Smooth muscle cell of the umbilical artery (primary cell): ENCODE measurements at places on chromosomes 16 and 17. TPM values are rescaled to one million over a fixed set of nuclear protein-coding genes. Genes with fewer than 3 reads are reported as not detected.

Gene RFFL
- 7.1 and 14.9 TPM in 2 replicates for total RNA-seq

Gene TPSD1
- total RNA-seq = not detected in 2 replicates

Gene LAT
- 0.30 and 1.5 TPM in 2 replicates for total RNA-seq

Gene C16orf54
- total RNA-seq = not detected in 2 replicates

Gene TBC1D3I
- total RNA-seq = 0.18 TPM in 1 of 2 replicates, not detected in the other

Gene PPL
- total RNA-seq = under 0.01 and 0.05 TPM in 2 replicates

Gene GLP2R
- under 0.01 TPM in 1 of 2 replicates, not detected in the other for total RNA-seq

Gene ESRP2
- under 0.01 and 0.55 TPM in 2 replicates for total RNA-seq

Gene CD7
- total RNA-seq = 0.30 TPM in 1 of 2 replicates, not detected in the other

Gene CLEC10A
- total RNA-seq = not detected in 2 replicates

Gene KIF2B
- total RNA-seq = not detected in 2 replicates

Gene WFDC1
- total RNA-seq = 0.05 and 12.5 TPM in 2 replicates

Gene RBL2
- total RNA-seq = 48.2 and 63.2 TPM in 2 replicates

Gene DOK4
- 36.4 and 38.6 TPM in 2 replicates for total RNA-seq

Gene UTS2R
- not detected in 2 replicates for total RNA-seq

Gene RASL10B
- 7.4 and 8.1 TPM in 2 replicates for total RNA-seq

Gene TNFSF13
- total RNA-seq = 0.83 TPM in 1 of 2 replicates, not detected in the other

Gene GCGR
- total RNA-seq = not detected in 2 replicates

Gene CSH2
- total RNA-seq = not detected in 2 replicates

Gene SLC52A1
- under 0.01 TPM in 1 of 2 replicates, not detected in the other for total RNA-seq

Gene FBXW10B
- 0.30 and 0.92 TPM in 2 replicates for total RNA-seq

Gene FN3KRP
- 9.2 and 15.0 TPM in 2 replicates for total RNA-seq

Gene MYH3
- 1.2 and 1.5 TPM in 2 replicates for total RNA-seq

Gene KRT13
- 0.30 and 0.46 TPM in 2 replicates for total RNA-seq

Gene ANKS4B
- not detected in 2 replicates for total RNA-seq

Gene KRT10
- total RNA-seq = 4.3 and 6.5 TPM in 2 replicates

Gene CHMP6
- 12.2 and 17.2 TPM in 2 replicates for total RNA-seq

Gene TBX21
- total RNA-seq = not detected in 2 replicates

Gene USP6
- under 0.01 and 0.05 TPM in 2 replicates for total RNA-seq

Gene NPIPA2
- 0.59 TPM in 1 of 2 replicates, not detected in the other for total RNA-seq

Gene ZNF205
- 12.2 and 14.9 TPM in 2 replicates for total RNA-seq

Gene MT4
- total RNA-seq = not detected in 2 replicates

Gene PRCD
- 1.2 and 1.5 TPM in 2 replicates for total RNA-seq

Gene NECAB2
- 0.37 TPM in 1 of 2 replicates, not detected in the other for total RNA-seq
